ENCODE measurements at places on chromosomes 6 and 20.

GRCh38 chr6:37242429-37243052 is 15.0 kb upstream of the TBC1D22B start:
- no peak for DNase-seq

GRCh38 chr6:43715056-43715788 is 27.6 kb upstream of the MRPS18A start:
- DNase-seq = no peak

GRCh38 chr6:163626073-163626867 is 211.8 kb downstream of the QKI start:
- no peak for DNase-seq

GRCh38 chr6:63269470-63269869 is 50.3 kb downstream of the LGSN start:
- DNase-seq = no peak

GRCh38 chr6:135012764-135013163 is 41.9 kb downstream of the HBS1L start:
- no peak for DNase-seq

- no peak for DNase-seq
Measured at GRCh38 chr20:32052778-32053362, 828 bp downstream of the HCK start.

Data from T-helper 1 cell (primary cell).